Hypothalamus (tissue), 51 donors: ENCODE measurements at places on chromosomes 1 and 21.
A peak's percentile ranks its signal among the peaks of the same experiment; 100 is the strongest.

DNA sequence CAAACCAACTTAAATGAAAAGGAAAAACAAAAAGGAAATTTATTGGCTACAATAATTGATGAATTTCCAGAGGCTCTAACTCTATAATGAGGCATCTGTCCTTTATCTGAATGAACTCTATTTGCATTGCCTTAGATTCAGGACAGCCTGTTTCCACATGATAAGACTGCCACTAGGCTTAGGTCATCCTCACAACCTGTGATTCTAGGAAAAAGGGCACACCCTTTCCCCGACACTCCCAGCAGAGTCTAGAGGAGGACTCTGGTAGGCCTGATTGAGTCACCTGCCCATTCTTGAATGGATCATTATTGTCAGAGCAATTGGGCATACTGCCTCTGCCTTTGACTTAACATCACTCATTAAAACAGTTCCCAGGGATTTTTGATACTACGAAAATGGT is 262.8 kb downstream of the TPR start:
- no peak for DNase-seq

DNA sequence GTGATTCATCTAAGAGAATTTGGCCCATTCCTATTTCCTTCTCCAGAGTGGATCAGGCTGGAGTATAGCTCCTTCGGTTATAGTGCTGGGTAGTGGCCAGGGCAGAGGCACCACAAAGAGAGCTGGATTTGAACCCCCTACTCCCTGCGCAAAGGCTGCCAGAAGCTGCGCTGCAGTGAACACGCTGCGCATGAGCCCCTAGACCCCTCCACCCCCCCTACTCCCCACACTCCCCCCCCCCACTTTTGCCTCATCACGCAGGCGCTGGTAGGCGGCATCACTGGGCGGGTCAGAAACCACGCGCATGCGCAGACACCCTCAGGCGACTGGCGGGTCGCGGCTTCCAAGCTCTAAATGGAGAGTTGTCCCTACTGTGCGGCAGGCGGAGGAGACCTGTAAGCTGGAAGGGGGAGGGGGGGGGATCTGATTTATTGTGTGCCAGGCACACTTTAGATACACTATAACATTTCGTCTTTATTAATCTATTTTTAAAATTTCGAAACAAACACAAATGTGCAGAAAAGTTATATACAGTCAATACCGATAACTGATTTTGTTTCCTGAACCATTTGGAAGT is 38.7 kb upstream of the HMGN1 start:
- peak; percentile 86 for DNase-seq

DNA sequence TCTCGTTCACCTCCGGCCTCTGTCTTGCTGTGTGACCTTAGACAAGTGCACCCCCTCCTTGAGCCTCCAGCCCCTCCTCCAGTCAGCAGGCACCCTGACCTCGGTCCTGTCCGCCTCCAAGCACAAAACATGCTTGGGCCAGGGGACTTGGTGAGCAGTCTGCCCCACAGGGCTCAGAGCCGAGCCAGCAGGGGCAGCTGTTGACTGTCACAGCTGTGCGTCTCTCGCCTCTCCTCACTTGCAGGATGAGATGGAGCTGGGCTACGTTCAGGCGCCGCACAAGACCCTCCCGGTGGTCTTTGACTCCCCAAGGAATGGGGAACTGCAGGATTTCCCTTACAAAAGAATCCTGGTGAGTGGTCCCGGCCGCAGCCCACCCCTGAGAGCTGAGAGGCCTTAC is 24.2 kb downstream of the PADI3 start:
- DNase-seq = no peak

DNA sequence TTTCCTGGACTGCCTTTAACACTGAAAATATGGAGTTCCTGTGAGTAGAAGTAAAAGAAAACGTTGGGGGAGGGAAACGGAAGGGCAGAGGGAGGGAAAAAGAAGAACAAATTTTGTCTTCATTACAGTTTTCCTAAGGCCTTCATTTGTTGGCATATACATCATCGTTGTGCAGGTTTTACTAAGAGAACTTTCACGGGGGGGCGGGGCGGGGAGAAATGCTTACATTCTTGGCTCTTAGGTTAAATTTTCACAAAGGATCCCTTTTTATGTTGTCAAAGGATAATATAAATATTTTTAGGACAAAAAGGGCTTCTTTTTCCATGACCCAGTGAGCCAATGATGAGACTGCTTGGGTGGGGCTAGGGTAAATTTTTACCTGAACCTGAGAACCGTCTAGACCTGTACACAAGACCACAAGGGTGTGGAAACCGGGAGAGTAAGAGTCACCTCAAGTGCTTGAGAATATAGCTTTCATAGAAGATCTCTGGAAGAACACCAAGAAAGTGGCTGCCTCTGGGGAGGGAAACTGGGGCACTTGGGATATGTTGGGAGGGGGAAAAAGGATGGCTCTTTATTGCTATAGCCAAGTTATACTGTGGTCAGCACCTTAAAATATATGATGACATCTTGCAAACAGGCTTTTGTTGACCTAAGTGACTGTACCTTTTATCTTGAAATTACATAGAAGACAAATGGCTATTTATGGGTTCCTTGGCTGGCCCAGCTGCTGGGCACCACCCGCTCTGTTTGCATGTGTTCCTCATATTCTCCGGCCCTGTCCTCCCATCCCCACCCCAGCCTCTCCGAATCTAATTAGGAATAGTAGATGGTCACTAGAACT is 2.0 kb upstream of the UTP25 start:
- DNase-seq = no peak

DNA sequence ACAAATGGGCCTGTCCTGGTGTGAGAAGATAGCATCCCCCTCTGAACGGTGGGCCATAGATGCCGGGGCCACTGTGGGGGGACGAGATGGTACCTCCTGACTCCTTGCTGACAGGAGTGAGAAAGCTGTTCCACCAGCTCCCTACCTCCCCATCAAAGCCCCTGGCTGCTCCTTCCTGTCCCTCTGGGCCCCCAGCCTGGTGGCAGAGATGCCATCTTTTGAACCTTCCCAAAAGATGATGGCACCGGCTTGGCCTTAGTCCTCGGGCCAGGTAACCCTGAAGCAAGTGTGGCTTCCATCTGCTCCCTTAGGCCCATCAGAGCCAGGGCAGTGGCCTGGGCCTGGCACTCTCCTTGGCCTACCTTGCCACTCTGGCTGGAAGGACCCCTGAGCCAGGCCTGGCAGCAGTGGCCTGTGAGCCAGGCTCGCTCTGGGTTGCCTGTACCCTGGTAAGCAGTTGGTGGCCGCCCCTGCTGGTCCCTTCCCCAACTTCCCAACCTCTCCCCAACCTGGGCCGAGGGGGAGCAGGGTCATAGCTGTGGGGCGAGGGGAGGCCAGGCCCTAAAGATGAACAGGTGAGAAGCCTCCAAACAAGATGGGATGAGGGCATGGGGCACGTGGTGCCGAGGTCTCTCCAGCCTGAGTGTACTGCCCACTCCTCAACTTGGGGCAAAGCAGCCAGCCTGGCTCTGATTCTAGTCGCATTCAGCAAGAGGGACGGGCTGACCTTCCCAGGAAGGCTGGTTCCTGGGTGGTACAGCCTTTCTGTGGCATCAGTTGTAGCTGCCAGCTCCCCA is 34.7 kb downstream of the ZBTB17 start:
- no peak for DNase-seq

- no peak for DNase-seq
These were observed 23.7 kb downstream of the CAMK1G start for GRCh38 chr1:209607102-209607794.

- no peak for DNase-seq
These were observed 30.5 kb downstream of the CACNA1E start for GRCh38 chr1:181513786-181514297.

GRCh38 chr1:32405672-32406467 is 11.6 kb upstream of the BSDC1 start:
- no peak for DNase-seq

DNA sequence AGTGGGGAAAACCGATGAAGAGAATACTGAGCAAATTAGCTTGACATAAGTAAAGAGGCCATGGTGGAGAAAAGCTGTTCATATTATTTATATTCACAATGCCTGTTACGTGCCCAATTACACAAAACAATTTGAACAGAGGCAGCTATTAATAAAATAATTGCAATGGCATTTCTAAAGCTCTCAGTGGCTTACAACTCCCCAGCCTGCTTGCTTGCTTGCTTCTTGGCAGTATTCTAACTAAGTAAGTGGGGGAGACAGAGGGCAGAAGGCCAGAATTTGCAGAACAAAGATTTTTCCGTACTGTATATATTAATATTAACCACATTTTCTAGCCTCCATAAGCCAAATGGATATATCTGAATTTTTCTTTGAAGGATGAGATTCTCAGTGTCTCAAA is 12.9 kb downstream of the PTPN14 start:
- no peak for DNase-seq

DNA sequence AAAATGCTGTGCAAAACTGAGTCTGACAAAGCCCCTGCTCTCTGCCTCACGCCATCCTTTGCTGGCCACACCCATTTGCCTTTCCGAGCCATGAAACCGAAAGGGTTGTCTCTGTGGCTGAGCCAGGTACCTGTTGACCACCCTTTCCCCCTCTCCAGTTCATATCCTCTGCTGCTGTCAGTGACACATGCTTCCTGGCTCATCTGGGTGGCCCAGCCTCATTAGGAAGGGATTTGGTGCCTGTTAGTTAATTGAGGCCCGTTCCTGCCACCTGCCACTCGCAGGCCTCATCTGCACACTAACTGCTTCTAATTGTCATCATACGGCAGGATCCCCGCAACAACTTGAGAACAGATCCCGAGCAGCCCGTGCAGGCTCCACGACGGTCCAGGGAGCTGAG is 79.2 kb downstream of the OLIG1 start:
- DNase-seq = no peak

- DNase-seq = no peak
These were observed 19.0 kb downstream of the MORC3 start for GRCh38 chr21:36338975-36339374.

DNA sequence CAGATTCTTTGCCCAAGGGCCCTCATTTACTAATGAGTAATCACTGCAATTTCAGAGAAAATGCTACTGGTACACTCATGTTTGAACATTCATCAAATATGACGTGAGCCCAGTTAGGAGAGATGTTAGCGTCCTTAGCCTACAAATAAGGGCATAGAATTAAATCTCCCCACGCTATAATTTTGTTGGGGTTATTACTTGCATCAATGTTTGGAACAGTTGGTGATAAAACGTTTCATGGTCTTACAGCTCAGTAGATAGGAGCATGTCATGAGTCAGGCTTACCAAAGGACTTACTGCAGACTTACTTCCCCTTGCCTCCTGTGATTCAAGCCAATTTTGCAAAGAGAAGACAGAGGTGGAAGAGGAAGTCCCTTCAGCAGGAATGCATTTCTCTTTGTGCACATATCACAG is 304.0 kb downstream of the KIF26B start:
- no peak for DNase-seq

DNA sequence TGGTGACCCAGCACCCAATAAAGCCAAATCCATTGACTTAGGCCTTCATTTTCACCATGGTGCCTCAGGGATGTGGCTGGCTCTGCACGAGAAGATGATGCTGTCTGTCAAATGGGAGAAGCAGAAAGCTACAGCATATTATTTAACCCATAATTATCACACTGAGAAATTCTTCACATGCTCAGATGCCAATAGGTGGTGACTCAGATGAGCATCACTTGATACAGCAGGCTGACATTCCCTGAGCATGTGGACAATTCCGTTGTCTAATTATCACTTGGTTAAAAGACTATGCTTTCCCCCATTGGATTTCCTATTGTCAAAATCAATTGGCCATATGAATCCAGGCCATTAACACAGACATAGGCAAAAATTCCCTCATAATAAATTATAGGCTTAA is 44.0 kb upstream of the HSD3B1 start:
- DNase-seq = no peak

GRCh38 chr1:28518000-28518744 is 12.3 kb downstream of the RCC1 start:
- DNase-seq = peak; percentile 87
